NCI-H446 (cell line): ENCODE measurements at places on chromosomes 7 and 10.

- no peak for DNase-seq
Measured at GRCh38 chr7:41796331-41796730, 93.4 kb upstream of the INHBA start.

DNA sequence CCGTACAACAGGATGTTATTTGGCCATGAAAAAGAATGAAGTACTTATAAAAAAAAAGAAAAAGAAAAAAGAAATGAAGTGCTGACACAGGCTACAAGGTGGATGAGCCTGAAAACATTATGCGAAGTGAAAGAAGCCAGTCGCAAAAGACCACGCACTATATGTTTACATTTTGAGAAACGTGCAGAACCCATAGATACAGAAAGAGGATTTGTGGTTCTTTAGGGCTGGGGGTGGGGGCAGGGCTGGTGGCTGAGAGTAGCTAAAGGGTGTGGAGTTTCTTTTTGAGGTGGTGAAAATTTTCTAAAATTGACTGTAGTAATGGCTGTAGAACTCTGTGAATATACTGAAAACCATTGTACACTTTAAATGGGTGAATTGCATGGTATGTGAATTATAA, 86.0 kb upstream of the FAM20C start:
- DNase-seq, result no peak

DNA sequence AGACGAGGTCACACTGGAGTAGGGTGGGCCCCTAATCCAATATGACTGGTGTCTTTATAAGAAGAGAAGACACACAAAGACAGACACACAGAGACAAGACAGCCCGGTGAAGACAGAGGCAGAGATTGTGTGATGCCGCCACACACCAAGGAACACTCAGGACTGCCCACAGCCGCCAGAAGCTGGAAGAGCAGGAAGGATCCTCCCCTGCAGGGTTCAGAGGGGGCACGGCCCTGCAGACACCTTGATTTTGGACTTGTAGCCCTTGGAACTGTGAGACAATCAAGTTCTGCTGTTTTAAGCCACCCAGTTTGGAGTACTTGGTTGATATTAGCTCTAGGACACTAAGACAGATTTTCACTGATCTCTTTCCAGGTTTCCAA, 72.1 kb upstream of the NANOS1 start:
- DNase-seq, result no peak

DNA sequence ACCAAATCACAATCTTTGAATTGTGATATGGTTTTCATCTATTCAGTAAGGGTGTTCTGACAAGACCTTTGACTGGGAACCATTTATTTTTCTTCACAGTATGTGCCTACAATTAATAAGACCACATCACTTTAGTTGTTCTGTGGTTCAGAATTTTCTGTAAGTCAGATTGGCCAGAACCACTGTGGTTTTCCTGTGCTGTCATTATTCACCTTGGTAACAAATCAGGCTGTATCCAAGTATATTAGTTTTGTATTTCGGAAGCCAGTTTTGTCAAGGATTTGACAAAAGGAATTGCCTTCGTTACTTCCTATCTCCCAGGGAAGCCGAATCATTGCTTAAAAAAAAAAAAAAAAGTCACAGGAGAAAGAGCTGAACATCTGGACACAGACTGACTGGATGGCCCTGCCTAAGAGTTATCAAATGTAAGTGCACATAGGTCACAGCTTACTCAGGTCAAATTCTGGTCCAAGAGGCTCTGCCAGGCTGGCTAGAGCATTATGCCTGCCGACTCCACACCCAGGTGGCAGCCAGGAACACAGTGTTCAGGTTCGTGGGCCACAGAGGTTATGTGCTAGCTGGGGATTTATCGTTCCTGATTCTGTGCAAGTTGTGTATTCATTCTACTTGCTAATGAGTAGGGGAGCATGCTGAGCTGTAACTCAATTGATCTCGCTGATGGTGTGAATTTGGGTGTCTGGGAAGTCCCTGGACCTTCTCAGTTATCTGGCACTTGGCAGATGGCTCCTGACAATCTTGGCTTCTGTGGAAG, 175.3 kb downstream of the JAZF1 start:
- DNase-seq, result no peak

- no peak for DNase-seq
Measured at GRCh38 chr10:17790651-17791050, 18.5 kb upstream of the MRC1 start.

DNA sequence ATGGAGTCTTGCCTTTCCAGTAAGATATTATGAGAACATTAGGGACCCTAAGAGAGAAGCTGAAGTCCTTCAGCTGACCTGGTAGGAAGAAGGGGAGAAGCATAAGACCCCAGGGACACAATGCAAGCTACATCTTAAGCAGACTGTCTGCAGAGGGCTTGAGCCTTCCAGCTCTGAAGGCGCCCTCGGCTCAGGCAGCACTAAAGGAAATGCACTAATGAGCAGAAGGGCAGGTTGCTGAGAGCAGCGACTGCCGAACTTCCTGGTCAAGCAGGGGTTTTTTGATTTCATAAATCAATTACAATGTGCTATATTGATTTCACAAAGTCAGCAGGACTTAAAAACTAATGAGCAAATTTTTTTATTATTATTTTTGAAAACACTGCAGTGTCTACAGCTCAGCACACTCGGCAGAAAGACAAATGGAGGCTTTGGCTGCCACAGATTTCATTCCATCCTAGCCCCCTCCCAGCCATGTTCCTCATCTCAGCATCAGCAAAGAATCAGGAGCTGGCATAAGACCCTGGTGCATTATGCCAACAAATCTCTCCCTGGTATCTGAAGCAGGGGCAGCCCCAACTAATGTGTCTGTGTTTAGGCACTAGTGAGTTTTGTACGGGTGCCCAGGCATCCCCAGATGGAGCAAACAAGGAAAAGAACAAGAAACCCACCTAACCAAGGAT, 57.1 kb downstream of the LRRTM3 start:
- peak; percentile 36 for DNase-seq

- no peak for DNase-seq
Measured at GRCh38 chr10:74977913-74978847, 133.3 kb upstream of the SAMD8 start.

DNA sequence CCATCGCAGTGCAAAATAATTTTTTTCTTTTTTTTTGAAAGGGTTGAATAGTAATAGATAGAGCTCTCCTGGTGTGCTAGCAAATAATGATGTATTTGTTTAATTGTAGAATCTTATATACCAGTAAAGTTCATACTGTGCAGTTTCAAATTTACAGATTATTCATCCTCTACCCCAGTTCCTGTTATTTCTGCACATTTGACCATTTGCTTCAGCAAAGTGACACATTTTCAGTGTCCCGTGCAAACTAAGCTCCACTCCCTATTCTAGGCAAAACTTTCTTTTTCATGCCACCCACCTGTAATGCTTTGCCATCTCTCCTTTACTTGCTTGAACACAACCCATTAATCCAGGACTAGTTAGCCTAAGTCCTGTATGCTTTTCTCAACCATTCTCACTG, 43.0 kb downstream of the SHOC2 start:
- no peak for DNase-seq

- no peak for DNase-seq
Measured at GRCh38 chr7:157525491-157525915, 188.7 kb downstream of the DNAJB6 start.

DNA sequence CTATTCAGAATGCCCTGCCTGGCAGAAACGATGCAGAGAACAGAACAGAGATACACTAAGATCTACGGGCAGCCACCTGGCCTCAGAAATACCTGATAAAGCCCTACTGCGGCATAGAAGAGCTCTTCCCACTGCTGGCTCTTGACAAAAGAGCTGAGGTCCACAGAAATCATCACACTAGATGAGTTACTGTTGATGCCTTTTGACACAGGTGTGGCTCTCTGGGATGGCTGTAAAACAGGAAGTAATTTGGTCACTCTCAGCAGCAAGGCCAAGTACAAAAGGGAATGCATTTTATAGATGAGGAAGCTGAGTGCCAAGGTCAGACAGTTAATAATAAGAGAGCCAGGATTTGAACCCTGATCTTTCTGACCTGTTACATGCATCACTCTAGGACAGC, 35.0 kb upstream of the ACSL5 start:
- DNase-seq, result no peak

- no peak for DNase-seq
Measured at GRCh38 chr7:93194386-93194785, 31.9 kb downstream of the HEPACAM2 start.
